ENCODE measurements at places on chromosomes 2 and 18.

DNA sequence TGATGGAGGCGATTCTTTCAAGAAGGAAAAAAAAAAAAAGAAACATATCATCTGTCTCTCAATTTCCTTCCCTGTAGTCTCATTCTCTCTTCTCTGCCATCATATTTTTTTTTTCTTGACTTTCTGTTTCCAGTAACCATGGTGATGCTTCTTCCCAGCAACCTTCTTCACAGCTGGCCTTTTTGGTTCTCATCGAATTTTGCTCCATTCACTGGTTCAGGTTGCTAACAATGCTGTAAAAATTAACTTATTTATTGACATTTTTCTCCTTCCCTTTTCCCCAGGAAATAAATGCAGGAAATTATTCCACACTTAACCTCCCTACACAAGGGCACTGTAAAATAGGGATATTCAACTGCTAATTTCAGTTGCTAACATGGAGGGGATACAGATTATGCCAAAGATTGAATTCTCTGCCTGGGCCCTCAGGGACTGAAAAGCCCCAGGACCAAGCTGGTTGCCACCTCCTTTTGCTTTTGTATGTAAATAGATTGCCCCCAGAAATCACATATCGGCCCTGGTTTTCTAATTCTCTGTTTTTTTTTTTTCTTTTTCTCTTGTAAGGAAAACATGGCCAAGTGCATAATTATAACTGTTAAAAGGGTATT is 154.7 kb downstream of the MAP2 start:
- DNase-seq = no peak

DNA sequence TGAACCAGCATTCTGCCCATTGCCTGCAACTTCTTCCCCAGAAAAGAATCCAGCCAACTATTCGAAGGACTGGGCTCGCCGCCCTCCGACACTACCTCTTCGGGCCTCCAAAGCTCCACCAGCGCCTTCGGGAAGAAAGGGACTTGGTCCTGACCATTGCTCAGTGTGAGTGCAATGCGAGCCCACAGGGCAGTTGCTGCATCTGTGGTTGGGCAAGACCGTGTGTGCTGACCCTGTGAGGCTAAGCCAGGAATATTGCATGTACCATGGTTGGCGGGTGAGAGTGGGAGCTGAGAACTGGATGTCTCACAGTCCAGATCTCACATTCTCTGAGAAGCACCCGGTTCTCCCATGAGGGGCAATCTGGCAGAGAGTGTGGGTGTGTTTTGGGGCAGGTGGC is 16.5 kb downstream of the ELMOD3 start:
- no peak for DNase-seq

- DNase-seq = no peak
These were observed 22.2 kb downstream of the SPAG16 start for GRCh38 chr2:213306316-213306942.

DNA sequence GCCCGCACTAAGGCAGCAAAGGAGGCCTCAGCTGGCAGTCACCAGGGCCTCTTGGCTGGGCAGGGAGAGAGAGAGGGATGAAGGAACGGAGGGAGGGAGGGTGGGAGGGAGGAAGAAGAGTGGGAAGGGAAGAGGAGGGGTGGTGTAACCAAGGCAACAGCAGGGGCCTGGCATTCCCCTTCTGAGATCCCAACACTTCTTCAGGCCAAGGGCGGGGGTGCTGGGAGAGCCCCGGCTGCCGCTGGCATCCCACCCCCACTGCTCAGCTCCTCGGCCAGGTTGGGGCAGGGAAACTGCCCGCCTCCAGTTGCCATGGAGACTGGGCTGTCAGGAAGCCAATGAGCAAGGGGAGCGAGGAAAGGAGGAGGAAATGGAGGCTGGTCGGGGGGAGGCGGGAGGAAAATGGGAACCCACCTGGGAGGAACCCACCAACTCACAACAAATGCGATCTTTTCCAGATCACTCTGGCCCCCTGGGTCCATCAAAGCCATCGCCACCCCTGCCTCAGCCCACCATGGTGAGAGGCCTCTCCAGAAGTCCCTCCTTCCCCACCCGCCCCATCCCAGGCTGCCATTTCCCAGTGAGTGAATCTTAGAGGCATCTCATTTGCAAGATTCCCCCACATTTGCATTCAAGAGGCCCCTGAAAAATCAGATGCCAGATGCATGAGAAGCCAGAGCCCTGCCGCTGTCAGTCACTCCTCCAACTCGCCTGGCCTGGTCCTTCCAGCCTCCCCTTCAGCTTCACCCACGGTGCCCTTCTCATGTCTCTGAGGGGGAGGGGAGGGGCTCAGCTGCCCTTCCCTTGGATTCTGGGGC is 12.4 kb downstream of the SH2D6 start:
- no peak for DNase-seq

GRCh38 chr2:47178341-47178740 is 23.2 kb upstream of the STPG4 start:
- DNase-seq = no peak

GRCh38 chr18:73545472-73545871 is 602.2 kb downstream of the FBXO15 start:
- no peak for DNase-seq

- no peak for DNase-seq
These were observed 800 bp downstream of the TTC21B start for GRCh38 chr2:165952741-165953211.

GRCh38 chr2:215723631-215724011 is 287.8 kb upstream of the FN1 start:
- no peak for DNase-seq

- no peak for DNase-seq
These were observed 120.8 kb downstream of the GLI2 start for GRCh38 chr2:120856421-120856862.
